ENCODE measurements at places on chromosomes 13 and 19.

GRCh38 chr19:43826787-43827754, at the start of gene ZNF283:
Gene ZNF283, plus strand, starts transcription at chr19:43827321. Its CDS starts 6,184 bp downstream, at chr19:43833505.
- DNase-seq = peak; percentile 93

DNA sequence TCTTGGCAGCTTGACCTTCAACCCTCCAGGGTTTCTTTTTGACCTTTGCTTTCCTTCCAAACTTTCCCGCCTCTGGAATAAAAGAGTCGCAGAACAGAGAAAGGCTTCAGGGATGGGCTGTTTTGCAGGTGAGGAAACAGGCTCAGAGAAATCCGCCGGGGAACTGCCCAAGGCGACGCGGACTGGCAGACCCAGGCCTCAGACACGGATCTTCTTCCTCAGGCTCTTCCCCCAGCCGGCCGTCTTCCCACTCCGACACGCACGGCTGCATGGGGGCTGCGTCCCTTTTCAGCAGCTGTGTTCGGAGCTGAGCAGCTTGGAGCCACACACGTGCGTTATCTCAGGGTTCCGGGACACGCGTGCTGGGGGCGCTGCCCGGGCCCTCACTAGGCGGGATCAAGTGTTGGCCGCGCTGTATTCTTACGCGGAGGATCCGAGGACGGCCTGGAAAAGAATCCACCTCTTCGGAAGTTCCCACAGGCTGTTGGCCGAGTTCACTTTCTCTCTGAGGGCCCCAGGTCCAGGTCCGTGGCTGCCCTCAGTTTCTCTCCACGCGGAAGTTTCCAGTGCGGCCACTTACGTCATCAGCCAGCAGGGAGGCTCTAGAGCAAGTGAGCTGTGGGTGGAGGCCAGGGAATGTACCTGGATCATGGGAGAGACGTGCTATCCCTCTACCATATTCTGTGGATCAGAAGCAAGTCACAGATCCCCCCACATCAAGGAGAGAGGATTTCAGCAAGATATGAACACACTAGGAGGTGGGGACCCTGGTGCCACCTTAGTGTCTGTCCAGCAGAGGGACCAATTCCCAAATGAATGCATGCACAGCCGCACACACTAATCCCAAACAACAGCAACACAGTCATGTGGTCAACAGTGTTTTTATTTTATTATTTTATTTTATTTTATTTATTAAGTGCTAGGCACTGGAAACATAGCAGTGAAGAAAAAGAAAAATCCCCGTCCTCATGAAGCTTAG, 100.4 kb downstream of the ING1 start:
- DNase-seq = peak; percentile 11

DNA sequence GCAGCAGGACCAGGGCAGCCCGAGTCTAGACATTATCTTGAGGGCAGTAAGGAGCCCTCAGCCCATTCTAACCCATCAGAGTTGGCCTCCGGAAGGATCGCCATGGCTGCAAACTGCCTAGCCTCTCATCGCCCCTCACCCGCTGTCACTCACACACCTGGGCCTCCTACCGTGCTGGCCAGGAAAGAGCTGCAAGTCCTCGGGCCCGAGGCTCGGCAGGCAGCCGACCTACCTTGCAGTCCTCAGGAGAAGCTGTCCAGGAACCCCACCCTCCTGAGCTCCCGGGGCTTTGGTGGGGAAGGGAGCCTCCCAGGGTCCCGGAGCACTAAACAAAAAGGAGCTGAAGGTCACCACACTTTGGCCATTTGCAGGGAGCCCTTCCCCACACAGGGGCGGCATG, 46.8 kb downstream of the CCNE1 start:
- no peak for DNase-seq

DNA sequence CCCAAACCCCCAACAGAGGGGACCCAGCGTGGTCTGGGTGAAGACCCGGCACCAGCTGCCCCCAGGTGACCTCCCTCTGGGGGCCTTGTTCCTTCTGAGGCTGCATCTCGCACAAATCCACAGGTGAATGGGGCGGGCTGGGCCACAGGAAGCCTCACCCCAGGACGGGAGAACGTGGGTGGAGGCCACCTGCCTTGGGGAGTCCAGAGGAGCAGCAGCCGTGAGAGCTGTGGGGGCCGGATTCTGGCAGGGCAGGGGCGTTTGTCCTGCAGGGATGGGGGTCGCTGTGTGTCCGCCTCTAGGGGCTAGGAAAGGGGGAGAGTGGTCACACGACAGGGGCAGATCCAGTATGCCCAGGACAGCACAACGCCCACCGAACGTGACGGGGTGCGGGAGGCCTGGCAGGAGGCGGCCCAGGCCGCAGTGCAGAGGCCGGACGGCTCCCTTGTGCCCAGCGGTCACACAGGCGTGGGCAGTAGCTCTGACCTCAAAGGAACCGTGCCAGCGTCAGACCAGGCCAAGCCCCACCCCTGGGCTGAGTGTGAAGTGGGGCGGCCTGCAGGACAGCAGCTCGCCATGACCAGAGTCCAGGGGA, 6.7 kb downstream of the POLR2E start:
- no peak for DNase-seq

DNA sequence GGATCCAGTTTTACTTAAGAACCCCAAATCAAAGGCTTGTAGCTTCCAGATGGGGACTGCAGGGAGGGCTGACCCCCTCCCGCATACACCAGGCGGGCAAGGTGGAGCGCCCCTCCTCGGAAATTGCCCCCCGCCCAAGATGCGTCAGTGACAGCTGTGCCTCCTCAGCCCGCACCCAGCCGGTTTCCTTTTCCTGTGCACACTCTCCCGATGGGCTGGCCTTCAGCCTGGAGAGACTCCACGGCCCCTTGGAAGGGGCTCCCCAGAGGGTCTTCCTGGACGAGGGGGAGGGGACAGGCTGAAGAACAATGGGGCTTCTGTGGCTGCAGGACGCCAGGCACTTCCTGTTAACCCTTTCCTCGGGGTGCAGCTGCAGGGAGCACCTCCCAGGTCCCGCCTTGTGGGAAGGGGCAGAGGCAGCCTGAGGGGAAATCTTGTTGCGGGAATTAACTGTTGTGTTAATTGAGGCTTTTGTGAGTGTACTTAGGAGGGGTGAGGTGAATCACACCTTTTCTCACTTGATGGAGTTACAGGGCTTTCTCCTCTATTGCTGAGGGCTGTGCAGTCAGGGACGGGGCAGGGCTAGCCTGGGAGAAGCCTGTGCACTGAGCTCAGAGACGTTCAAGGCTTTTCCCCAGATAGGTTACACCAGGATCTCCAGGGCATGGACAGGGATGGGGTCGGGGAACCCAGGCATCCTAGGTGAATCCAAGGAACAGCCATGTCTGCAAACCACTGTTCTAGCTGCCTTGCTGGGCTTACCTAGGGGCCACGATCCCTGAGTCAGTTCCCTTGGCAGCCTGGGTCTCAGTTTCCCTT, 14.3 kb downstream of the IER2 start:
- DNase-seq = peak; percentile 52
